ENCODE measurements at places on chromosomes 11 and 22. TPM values are rescaled to one million over a fixed set of nuclear protein-coding genes. Genes with fewer than 3 reads are reported as not detected.

DNA sequence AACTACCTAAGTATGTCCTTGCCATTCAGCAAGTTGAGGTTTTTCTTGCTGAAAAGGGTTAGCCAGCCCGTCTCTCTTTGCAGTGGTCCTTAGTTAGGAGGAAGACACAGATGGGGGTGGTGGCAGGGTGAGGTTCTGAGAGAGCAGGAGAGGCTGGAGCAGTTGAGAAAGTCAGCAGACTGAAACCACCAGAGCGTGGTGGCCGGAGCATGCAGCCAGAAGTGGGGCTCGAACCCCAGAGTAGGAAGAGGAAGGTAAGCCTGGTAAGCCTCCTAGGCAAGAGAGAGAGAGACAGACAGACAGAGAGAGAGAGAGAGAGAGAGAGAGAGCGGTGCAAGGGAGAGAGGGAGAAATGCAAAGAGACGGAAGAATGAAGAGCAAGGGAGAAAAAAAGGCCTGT, 9.2 kb upstream of the SCN4B start:
- peaks cover 1% of the 10 kb centered on the region for H3K4me1 ChIP-seq

The TIMM10 gene
- total RNA-seq = 10.4 TPM

DNA sequence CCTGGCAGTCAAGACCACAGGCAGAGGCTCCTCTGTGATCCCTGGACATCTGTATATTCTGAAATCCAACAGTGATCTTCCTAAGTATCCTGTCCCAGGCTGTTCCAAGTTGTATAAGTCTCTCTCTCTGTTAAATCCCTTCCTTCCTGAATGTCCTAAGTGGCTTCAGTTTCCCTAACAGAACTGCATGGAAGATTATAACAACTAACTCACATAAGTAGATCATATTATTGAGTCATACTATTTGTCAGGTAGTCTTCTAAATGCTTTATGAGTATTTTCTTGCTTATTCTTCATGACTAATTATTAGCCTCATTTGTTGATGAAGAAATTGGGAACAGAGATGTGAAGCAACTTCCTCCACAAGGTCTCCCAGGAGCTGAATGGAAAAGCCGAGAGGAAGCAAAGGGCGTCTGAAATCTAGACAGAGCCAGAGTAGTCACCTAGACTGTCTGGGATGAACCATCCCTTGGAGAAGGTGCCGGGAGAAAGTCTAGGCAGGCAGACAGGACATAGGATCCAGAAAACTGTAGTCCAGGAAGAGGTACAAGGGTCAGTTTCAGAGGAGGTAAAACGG, 93.2 kb upstream of the FAT3 start:
- no peak overlapping the region for H3K4me3 ChIP-seq
- H3K36me3 ChIP-seq = no peaks in the 10 kb centered on the region
- peaks cover 8% of the 10 kb centered on the region for H3K4me1 ChIP-seq
- DNase-seq = no peak
- H3K27ac ChIP-seq = no peak overlapping the region

- no peak overlapping the region for H3K4me3 ChIP-seq
- H3K27me3 ChIP-seq = peaks cover 24% of the 10 kb centered on the region
- H3K36me3 ChIP-seq = no peaks in the 10 kb centered on the region
- DNase-seq = no peak
- peak overlapping the region; percentile 38 for H3K27ac ChIP-seq
Observed at GRCh38 chr11:66014804-66015453, 3.1 kb downstream of the CST6 start.

DNA sequence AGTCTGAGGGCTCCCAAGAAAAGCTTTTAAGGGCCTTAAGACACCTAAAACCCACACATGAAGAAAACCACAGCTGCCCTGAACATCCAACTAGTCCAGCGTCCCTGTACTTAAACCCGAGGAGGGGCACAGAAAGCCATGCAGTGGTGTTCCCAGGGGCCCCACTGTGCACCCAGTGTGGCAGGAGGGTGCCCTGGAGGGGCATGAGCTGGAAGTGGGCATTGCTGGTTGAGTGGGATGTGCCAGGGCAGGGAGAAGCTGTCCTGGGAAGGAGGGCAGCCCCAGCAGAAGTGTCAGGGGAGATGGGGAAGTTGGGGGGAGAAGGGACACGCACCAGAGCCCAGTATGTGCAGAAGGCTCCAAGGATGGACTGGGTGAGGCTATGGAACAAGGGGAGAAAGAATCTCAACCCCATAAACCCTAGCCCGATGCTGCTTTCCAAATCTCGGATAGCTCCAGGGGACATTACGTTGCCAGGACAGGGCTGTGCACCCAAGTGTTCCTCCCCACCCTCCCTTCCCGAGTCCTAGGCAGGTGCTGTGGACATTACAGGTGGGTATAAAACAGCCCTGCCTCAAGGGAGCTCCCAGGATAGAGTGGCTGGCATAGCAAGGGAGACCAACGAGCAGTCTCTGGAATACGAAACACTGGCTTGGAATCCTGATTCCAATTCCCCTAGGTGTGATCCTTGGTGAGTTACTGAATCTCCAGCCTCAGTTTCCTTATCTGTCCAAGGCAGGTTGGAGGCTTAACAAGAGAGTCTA, 44.2 kb downstream of the SHANK2 start:
- H3K4me1 ChIP-seq = peaks cover 14% of the 10 kb centered on the region
- DNase-seq = no peak
- H3K27me3 ChIP-seq = no peaks in the 10 kb centered on the region
- no peak overlapping the region for H3K27ac ChIP-seq

- H3K27ac ChIP-seq = no peak overlapping the region
- no peak overlapping the region for H3K4me3 ChIP-seq
- H3K4me1 ChIP-seq = no peaks in the 10 kb centered on the region
- no peak for DNase-seq
- no peaks in the 10 kb centered on the region for H3K27me3 ChIP-seq
- peaks cover 22% of the 10 kb centered on the region for H3K36me3 ChIP-seq
Observed at GRCh38 chr11:78203184-78203583, 14.5 kb downstream of the USP35 start.
